ENCODE measurements at places on chromosomes 4 and X.

DNA sequence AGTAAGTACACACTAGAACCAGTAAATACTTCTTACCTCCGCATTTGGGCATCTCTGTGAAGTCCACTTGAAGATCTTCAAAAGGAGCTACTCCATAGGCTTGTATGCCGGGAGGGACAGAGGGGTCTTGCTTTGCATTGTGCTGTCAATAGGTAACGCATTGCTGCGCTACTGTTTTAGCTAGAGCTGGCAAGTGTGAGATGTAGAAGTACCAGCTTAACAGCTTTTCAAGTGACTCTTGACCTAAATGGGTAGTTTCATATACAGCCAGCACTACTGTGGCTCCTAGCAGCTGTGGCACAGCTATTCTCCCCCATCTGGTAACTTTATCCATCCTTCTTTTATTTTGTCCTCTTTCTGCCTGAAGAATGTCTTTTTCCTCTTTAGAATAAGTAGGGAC lies 205.3 kb upstream of the KLF8 start:
- DNase-seq: no peak

DNA sequence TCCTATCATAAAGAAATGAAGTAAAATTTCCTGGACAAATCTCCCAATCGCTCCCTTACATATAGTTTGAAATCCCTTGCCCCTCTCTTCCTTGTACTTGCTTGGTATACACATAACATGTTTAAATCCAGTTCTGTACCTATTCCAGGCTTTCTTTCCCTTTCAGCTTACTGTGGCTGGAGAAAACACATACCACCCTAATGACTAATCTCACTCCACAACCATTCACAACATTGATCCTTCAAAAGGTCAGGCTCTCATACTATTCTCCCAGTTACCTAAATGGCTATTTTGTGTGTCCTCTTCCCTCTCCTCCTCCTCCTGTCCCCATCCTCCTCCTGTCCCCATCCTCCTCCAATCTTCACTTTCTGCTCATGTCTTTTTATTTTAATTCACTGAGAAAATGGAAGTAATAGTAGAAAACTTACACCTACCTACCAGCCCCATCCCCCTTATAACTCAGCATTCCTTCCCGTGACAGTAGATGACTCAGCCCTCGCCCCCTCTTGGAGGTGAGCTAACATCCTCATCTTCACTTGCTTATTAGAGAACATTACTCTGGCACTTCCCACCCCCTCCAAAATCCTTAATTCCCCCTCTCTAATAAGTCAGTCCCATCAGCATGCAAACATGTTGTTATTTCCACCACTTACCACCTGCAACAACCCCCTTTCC lies 77.5 kb downstream of the IL15 start:
- DNase-seq: no peak

- no peak for DNase-seq
Measured at GRCh38 chr4:129999156-129999555, 903.2 kb downstream of the C4orf33 start.

- no peak for DNase-seq
Measured at GRCh38 chr4:38509551-38509950, 154.4 kb upstream of the KLF3 start.

GRCh38 chr4:73341454-73341853 lies 62.6 kb upstream of the ALB start:
- peak; percentile 63 for DNase-seq

DNA sequence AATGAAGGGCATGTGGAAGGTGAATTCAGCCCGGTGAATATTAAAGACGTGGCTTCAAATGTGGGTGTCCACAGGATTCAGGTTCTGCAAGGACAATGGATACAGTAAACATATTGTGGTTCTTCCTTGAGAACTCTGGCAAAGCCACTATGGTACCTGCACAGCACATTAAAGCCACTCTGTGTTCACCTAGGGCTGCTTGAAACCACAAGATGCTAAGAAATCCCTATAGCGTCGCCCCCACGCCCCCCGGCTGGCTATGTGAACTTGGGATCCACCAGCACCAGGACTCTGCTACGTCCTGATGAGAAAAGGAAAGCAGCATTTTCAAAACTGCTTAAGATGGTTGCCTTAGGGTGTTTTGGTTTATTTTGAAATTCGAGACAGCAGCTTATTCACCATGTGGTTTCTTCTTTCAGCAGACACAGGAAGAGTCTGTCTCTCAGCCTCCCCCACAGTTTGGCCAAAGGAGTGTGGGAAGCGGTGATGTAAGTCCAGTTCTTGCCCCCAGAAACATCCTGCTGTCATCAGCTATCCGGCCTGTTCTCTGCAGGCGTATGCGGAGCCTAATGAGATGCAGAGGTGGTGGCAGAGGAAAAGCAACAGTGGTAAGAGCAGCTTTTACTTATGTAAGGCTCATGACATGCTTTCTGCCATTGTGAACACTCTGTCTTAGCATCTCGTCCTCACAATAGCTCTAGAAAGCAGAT lies 111.5 kb downstream of the AFAP1 start:
- DNase-seq: no peak

- no peak for DNase-seq
Measured at GRCh38 chrX:13013363-13014110, 30.9 kb downstream of the FAM9C start.

DNA sequence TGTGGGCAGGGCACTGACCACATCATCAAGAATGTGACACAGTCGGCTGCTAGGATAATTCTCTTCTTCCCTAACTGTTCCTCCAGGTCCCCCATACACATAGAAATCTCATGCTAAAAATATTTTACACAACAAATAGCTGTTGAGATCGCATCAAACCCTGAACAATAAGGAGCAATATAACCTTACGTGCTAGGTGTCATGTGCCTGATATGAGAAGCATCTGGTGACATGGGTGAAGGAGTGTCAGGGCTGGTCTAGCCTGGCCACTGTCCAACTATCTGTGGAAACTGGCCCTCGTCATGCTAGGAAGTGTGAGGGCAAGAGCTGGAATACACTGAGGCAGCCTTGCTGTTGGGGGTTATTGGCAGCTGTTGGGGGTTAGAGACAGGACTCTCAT lies 167.3 kb upstream of the PGRMC2 start:
- DNase-seq: no peak

DNA sequence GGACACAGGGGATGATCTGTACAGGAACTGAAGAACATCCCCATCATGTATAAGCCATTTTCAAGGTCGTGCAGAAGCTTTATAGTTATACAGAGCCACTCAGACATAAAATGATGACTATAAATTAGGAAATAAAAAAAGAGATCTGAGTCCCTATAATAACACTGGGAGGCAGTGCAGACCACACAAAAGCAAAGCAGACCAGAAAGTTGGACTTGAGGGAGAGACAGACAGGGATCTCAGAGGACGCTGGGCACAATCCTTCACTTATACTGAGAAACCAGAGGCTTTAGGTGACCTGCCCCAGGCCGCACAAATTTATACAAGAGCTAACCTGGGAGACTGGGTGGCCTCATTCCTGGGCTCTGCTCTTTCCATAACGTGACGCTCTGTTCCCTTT lies 70.5 kb downstream of the HADH start:
- DNase-seq: no peak

DNA sequence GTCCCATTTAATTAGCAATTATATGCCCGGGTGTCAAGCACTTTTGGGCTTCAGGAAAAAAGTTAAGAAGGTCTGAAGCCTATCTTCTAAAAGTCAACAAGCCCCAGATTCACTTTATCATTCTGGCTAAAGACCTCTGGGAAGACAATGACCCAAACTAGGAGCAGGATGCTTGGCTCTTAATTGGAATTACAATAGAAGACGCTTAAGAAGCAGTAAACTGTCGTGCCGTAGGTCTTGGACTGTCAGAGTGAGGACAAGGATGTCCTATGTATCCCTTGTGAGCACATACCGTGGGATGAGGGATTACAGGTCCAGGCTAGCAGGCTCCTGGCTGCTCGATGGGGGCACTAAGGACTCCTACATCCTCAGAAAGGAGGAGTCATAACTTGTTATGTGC lies 3.2 kb upstream of the ARHGAP36 start:
- no peak for DNase-seq

GRCh38 chrX:38371641-38372040 lies 19.2 kb downstream of the OTC start:
- peak; percentile 40 for DNase-seq

- no peak for DNase-seq
Measured at GRCh38 chr4:133968174-133968573, 233.4 kb downstream of the PABPC4L start.

DNA sequence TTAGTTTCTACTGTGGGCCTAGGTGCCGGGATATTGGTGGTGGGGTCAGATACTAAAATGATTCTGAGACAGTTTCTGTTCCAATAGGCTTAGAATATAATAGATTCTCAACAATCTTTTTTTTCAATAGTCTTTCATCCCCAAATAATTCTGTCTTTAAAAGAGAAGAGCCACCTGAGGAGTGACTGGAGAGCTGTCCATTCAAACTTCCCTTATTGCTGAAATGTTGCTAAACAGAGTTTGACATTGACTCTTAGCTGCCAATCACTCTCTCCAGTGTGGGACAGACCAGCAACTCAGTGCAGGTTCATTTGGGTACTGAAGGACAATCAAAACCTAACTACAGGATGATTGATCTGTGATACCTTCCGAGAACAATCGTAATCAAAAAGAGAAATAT lies 12.4 kb upstream of the ADH7 start:
- no peak for DNase-seq

DNA sequence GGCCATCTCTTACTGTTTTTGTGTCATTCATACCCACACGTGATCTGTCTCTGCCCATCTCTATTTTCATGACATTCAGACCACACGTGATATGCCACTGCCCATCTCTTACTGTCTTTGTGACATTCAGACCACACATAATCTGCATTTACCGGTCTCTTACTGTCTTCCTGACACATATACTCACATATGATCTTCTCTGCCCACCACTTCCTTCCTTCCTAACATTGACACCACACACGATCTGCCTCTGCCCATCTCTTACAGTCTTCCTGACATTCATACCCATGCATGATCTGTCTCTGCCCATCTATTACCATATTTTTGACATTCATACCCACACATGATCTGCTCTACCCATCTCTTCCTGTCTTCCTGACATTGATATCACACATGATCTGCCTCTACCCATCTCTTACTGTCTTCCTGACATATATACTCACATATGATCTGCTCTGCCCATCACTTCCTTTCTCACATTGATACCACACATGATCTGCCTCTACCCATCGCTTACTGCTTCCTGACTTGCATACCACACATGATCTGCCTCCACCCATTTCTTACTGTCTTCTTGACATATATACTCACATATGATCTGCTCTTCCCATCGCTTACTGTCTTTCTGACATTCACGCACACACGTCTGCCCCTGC lies 36.1 kb downstream of the SCML1 start:
- no peak for DNase-seq

DNA sequence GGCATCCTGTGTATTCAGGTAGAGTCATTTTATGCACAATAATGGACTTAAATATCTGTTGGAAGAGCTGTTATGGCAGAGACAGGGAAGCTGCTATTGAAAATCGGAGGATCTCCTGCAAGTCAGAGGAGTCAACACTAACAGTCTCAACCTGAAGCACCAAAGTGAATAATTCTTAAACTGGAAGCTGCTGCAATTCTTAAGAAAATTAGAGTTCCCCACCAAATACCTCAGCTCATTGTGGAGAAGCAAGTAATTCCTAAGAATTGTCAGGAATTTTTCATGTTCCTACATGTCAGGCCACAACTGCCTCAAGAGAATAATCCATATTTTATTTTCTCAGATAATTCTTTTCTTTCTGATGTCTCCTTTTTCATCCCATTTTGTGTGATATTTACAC lies 892.6 kb upstream of the LCORL start:
- no peak for DNase-seq

DNA sequence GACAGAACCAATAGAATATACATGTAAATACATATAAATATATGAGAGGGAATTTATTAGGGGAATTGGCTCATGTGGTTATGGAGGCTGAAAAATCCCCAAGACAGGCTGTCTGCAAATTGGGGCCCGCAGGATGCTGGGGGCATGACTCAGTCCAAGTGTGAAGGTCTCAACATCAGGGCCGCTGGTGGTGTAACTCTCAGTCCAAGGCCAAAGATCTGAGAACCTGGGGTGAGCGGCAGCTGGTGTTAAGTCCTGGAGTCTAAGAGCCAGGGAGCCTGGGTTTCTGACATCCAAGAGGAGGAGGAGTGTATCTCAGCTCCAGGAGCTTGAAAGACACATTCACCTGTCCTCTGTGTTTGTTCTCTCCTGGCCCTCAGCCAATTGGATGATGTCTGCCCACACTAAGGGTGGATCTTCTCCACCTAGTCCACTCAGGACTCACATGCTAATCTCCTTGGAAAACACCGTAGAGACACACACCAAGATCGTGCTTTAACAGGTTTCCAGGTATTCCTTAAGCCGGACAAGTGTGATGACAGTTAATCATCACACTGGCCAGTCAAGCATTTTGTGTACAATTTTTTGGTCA lies 28.9 kb downstream of the TIGD2 start:
- DNase-seq: no peak

DNA sequence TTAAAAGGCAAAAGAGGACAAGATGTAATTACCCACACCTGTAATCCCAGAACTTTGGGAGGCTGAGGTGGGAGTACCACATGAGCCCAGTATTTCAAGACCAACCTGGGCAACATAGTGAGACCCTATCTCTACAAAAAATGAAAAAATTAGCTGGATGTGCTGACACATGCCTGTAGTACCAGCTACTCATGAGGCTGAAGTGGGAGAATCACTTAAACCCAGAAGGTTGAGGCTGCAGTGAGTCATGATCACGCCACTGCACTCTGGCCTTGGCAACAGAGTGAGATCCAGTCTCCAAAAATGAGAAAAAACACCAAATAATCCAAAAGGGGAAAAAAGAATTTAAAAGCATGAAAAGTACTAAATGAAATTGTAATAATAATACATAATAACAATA lies 30.8 kb downstream of the NR0B1 start:
- DNase-seq: no peak

- DNase-seq: no peak
Measured at GRCh38 chr4:54230484-54231418, 1.7 kb downstream of the PDGFRA start.

DNA sequence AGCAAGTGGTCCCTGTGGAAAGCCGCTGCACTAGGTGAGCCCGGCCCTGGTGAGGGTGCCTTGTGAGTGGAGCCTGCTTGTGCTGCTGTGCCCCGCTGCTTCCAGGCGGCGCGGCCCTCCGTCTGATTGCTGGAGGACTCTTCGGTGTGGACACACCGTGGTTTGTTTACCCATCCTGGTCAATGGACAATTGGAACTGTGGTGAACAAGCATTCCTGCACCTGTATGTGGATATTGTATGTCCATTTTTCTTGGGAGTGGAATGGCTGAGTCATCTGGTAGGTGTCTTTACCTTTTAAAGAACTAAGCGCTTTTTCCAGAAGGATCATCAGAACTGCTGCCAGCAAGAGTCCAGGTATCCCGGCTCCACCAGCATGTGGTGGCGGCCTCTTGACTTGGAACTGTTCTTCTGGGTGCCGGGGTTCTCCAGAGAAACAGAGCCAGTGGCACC lies 15.6 kb downstream of the MAEA start:
- DNase-seq: no peak

Measured in NCI-H1694 treated with DMSO at 0.1 percent for 48 hours (cell line).